ENCODE measurements at places on chromosomes 13 and 19.
A peak's percentile ranks its signal among the peaks of the same experiment; 100 is the strongest.

GRCh38 chr13:29718694-29719093 is 123.2 kb upstream of the SLC7A1 start:
- DNase-seq = no peak

GRCh38 chr13:19618977-19619376 is 14.5 kb upstream of the MPHOSPH8 start:
- peak; percentile 50 for DNase-seq

DNA sequence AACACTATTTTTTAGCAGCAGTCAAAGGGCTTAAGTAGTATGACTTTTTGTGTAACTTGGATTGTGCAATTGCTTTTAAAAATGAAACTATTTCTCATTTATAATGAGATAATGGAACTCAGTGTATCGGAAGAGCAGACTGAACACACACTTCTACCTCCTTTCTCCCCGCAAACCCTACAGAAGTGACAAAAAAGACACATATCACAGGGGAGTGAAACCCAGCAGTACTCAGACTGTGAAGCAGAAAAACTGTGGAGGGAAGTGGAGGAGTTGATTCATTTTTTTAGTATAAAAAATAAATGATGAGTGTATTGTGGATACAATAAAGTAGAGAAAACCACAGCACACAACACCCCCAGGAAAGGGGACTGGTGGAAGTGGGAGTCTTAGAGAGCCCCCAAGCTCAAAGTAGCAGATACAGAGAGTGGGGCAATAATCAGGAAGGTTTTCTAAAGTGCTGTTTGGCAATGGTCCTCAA is 9.7 kb downstream of the LPAR6 start:
- DNase-seq = peak; percentile 80

- peak; percentile 44 for DNase-seq
These were observed 3.1 kb upstream of the JUNB start for GRCh38 chr19:12788042-12788681.

DNA sequence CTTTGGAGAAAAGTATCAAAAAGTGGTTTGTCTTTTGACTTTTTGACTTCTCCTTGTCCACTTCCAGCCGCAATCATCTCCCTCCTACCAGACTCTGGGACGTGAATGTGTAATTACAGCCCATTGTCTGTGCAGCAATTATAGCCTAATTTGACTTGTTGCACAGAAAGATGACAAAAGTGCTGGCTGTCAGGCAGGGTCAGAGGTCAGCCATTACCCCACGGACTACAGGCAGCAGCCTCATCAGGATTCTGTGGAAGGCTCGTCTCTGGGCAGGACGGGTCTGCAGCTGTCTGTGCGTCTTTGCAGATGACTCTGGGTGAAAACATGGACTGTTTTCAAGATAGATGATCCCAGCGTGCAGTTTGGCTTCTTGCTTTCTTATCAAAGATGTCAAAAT is 102.2 kb upstream of the EDNRB start:
- no peak for DNase-seq

DNA sequence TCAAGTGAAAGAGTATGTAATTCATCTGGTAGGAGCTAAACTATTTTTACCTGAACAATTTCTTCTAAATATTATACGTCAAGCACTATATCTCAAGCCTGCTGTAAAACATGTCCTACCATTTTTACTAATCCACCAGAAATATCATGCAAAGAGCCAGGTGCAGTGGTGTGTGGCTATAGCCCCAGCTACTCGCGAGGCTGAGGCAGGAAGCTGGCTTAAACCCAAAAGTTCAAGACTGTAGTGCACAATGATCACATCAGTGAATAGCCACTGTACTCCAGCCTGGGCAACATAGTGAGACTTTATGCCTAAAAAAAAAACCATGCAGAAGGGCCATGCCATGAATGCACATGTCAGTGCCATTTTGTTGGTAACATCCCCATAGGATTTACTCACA is 20.7 kb upstream of the CLN5 start:
- no peak for DNase-seq

DNA sequence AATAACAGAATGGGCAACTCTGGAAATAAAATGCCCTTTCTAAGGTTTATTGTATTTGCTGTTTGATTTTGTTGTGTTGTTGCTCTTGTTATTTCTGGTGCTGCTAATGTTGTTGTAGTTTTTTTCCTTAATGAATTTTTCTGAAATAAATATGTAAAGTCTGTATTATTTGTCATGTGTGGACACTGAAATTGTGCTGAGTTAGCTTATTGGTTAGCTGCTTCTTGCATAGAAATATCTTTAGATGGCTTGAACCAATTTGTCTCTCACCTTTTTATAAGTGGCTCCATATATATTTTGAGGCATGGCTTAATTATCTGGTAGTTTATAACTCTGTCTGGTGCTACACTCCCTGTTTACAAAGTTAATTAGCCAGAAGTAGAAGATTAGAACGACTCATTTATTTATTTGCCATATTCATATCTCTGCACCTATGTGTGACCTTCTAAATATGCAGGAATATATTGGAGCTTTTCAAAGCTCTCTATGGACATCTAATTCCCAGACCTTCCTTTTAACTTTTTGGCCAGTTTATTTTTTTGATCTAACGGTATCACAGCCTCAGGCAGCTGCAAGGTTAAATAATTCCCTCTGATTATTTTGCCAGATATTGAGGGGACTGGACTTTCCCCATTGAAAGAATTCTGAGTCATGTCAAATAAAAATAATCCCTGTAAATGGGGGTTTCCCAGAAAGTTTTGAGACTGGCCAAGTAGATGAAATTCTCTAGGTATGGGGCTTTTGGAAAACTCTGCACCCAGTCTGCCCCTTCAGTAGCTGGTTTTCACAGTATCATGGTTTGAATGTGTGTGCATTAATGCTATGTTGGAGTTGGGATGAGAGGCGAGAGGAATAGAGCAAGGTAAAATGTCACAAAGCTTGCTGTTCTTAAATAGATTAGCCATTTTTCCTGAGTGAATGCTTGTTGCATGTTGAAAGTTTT is 1331.7 kb upstream of the MIR17HG start:
- DNase-seq = no peak

DNA sequence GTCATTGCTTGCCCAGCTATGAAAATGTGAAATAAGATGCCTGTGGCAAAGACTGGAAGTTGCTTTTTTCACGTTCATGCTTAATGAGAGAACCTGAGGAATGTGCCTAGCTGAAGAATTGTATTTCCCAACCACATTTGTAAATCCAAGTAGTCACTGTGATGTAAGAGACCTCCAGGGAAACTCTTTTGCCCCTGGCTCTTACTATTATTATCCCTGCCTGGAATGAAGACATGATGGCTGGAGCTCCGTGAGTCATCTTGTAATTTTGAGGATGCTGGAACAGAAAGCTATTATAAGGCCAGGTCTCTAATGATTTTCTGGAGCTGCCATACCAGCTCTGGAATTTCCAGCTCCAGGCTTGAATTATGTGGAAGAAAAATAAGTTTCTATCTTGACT is 894.3 kb downstream of the DIAPH3 start:
- peak; percentile 2 for DNase-seq

DNA sequence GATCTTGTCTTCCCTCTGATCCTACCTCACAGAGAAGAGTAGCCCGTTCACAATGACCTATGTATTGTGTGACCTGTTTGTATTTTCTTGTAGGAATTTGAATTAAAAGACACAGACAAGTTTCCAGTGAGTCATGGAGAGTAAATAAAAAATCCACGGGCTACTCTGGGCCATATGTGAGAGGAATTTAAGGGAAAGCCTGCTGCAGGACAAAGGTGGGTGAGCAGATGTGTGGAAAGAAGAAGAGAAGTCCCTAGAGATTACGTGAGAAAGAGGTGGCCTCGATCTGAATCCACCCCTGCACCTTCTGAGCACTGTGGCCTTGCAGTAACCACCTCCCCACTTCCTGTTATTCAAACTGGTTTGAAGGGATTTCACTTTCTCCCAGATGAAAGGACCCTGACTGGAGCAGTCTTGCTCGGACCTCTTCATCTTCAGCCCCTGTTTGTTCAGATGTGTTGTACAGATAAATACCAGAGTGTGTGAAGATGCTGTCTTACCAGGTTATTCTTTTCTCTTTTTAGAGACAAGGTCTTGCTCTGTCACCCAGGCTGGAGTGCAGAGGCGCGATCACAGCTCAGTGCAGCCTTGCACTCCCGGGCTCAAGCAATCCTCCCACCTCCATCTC is 205.4 kb downstream of the PDS5B start:
- peak; percentile 17 for DNase-seq

- DNase-seq = no peak
These were observed 28.9 kb downstream of the ZNF541 start for GRCh38 chr19:47544075-47544474.

DNA sequence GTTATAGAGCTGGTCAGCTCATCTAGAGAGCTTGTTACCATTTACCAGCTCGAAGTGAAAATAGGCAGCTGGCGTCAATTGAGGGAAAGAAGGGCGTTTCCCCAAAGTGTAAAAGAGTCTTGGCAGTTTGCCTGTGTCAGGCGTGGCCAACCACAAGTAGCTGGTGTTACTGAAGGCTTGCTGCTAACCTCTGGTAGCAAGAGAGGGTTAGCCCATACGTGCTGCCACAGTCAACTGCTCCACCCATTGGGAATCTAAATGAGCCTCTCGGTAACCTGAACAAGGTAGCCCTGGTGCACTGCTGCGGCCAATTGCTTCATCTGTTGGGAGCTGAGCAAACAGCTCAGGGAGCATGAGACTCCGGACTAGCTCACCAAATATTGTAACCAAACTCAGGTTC is 314.9 kb upstream of the SLITRK5 start:
- DNase-seq = no peak

DNA sequence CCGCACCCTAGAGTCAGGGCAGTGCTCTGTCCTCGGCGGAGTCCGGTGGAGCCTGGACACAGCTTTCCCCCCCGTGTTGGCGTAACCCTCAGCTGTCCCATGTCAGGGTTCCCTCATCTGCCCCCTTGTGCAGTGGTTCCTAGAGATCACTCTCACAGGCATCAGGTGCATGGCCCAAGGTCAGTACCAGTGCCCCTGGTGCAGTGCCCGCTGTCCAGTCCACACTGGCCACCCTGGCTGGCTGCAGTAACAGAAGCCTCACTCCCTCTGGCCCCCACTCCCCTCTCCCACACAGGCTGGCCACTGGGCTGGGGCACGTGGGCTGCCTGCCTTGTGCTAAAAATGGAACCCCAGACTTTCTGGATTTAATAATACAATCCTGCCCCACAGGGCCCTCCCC is 49.6 kb upstream of the C1QTNF9B start:
- DNase-seq = no peak

- no peak for DNase-seq
These were observed 326.0 kb downstream of the HS6ST3 start for GRCh38 chr13:96415831-96416385.

GRCh38 chr13:109786457-109787134 is at the start of gene IRS2:
Gene IRS2 (minus strand): TSS chr13:109786583. CDS start chr13:109786053, 530 bp downstream.
- DNase-seq = peak; percentile 97

DNA sequence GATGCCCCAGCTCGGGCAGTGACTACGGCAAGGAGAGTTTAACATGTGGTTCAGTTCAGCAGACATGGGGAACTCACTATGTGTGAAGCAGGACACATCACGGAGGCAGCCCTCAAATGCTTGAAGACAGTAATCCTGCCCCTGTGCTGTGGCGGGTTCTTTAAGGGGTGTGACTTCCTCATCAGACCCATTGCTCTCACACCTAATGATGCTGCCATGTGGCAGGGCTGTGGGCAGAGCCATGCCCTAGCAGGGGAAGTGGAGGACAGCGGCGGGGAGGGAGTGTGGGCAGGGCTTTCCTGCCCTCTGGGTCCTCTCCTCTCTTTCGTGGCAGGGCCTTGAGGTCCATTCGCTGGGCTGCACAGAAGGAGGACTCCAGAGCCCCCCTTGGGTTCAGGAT is 131.1 kb upstream of the GJB6 start:
- no peak for DNase-seq

- no peak for DNase-seq
These were observed 436.4 kb downstream of the RFC3 start for GRCh38 chr13:34254366-34254765.

DNA sequence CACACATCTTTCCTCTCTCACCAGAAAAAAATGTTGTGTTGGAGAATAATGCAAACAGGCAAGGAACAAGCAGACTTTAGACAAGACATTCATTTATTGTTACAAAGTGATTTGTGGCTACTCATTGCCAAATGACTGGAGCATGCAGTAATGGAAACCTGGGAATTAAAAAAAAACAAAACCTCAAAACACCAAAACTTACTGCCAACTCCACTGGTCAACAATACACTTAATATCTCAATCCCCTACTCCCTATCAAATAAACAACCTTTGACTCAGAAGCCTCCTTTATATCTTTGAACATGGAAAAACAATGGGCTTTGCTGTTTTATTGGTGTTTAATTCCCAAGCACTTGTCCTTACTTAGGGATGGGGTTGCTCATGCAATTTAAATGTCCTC is 112.8 kb downstream of the POSTN start:
- peak; percentile 24 for DNase-seq

GRCh38 chr13:75993823-75994222 is 357.7 kb downstream of the LMO7 start:
- DNase-seq = no peak

DNA sequence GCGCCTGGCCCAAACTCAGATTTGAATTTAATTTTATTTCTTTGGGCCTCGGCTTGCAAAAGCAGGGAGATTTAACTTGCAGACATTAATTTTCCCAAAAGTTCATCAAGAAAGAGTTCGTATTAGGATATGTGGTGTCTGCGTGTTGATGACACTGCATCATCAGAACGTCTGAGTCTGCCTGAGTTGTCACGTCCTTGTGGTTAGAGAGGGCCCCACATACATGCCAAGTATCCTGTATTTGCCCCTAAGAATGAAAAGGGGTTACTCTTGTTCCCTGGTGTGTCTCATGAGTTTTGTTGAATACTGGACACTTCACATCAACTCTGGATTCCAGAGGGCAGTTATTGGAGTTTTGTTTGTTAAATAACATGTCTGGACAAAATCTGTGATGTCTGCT is 5.6 kb upstream of the TEX29 start:
- DNase-seq = no peak

DNA sequence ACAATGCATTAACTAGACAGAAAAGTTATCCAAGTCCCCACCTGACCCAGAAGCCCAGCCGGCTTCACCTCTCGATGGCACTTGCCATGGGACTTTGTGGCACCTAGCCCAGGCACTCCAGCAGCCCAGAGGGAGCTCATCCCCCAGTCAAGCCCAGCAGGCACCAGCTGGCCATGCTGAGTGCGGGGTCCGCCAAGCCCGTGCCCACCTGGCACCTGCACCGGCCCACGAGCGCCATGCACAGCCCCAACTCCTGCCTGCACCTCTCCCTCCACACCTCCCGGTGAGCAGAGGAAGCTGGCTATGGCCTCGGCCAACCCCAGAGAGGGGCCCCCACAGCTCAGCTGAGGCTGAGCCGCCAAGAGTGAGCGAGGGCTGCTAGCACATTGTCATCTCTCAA is 1759.1 kb downstream of the OLFM4 start:
- no peak for DNase-seq

- DNase-seq = no peak
These were observed 89.9 kb upstream of the MAB21L1 start for GRCh38 chr13:35566340-35566739.

DNA sequence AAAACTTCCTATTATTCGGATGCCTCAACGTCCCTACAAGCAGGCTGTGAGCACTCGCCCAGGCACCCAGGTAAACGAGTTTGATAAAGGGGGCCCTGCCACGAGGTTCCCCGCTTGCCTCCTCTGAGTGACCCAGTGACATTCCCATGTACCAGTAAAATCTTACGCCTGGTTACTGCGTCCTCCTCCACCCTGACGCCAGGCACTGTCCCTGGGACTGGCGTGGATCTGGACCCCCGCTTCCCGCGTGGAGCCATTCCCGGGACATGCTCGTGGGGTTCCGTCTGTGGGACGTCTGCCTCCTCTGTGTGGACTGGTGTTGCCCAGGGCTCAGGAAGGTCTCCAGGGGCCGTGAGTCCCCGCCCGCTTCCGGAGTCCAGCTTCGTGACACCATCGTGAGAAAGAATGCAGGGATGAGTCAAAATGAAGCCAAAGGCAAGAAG is 407 bp upstream of the ZNF550 start:
- peak; percentile 58 for DNase-seq

Measured in adipocyte (in vitro differentiated cells).